Hepatic stellate cell (primary cell): ENCODE measurements at places on chromosomes 1 and 21.

DNA sequence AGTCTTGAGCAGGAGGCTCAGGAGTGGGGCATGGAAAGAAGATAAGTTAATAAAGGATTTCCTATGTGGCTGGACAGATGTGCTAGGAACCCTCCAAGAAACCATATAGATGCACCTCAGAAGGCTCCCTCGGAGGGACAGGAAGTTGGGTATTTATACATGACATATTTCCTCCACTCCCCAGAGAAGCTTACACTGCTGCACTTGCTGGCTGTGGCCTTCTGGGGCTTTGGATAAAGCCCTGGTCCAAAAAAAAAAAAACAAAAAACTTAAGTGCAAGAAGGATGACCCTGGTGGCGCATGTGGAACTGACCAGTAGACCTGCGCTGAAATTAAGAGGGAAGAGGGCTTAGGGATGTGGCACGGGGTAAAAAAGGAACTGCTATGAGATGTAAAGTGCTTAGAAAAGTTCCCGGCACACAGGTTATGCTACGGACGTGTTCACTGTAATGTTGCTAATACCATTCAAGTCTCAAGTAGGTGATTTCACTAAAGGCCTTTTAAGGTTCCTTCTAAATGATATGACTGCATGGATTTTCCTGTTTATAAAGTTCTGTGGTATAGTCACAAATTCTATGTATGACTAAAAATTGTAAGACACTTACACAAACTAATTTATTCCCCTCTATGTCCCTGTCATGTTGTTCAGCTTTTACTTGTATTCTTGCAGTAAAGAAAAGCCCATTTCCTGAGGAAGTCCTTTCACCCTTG, 253.6 kb downstream of the HMCN1 start:
- no peak for DNase-seq

DNA sequence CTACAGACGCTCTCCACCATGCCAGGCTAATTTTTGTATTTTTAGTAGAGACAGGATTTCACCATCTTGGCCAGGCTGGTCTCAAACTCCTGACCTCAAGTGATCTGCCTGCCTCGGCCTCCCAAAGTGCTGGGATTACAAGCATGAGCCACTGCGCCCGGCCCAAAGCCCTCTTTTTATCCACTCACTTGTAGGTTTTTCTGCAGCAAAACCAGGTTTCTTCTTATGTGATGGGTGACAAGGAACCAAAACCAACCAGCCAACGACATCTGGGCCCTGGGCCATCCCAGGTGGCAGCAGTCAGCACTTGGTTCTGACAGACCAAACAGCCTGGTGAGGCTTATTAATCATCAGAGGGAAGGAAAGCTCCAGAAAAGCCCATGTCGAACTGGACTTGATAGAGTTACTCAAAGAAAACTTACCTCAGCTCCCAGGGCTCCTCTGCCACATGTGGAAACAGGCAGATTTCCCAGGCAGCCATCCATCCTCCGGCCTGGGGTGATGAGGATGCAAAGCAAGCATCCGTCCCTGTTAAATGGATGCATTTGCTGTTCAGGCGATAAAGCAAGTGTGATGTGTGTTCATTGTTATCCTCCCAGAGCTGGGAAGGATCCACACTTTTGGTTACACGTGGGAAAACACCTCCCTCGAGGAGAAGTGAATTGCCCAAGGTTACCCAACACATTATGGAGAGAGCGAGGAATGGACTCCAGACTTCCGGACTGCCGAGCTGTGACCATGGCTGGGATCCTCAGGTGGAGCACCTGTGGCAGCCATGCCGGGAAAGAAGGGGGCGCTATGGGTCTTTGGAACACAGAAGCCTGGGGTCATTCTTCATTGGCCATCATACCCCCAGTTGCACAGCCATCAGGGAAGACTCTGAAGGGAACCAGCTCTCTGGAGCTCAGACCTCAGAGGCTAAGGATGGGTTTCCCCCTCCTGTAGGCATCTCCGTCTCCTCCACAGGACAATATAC, 118.8 kb downstream of the HUNK start:
- no peak for DNase-seq

DNA sequence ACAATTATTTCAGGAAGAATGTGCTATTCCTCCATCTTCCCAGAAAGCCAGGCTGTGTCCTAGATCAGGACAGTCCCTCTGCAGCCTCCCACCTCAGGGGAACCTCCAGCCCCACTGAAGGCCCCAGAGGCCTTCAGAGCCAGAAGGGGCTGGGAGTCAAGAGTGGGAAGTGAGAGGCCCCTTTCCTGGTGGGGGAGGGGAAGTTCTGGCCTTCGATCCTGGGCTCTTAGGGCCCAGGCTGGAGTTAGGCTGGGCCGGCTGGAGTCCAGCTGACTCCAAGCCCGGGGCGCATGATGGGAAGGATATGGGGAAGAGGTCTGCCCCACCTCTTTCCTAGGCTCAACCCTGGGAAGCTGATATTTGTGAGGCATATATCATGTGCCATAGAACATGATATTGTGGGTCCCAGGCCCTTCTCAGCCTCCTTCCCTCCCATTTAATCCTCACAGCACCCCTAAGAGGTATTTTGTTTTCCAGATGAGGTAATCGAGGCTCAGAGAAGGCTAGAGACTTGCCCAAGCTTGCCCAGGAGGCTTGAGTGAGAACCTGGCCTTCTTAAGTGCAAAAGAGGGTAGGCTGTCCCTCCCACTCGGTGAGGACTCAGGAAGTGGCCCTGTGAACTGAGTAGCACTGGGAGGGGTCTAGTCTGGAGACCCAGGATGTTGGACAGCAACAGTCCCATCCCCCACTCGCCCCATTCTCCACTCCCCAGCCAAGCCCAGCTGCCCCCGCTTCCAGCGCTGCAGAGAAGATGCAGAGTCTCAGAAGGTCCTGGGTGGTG, 18.6 kb upstream of the HSPG2 start:
- no peak for DNase-seq

- DNase-seq: no peak
Observed at GRCh38 chr1:178323067-178323466, 173.7 kb downstream of the CLEC20A start.

- no peak for DNase-seq
Observed at GRCh38 chr1:14270821-14271220, 327.7 kb upstream of the KAZN start.

- DNase-seq: no peak
Observed at GRCh38 chr1:162011337-162012012, 12.2 kb downstream of the OLFML2B start.

DNA sequence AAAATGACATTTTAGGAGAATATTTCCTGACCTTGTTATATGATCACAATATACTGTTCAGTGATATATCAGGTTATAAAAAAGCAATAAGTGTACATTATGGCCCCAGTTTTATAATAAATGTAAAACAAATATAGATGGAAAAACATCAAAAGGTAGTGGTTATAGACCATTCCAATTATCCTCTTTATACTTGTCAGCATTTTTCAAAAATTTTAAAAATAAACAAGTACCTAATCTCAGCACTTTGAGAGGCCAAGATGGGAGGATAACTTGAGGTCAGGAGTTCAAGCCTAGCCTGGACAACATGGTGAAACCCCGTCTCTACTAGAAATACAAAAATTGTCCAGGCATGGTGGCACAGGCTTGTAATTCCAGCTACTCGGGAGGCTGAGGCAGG, 69.6 kb upstream of the B3GALNT2 start:
- DNase-seq: no peak

- DNase-seq: peak; percentile 87
Observed at GRCh38 chr1:223707256-223708000, 4.9 kb upstream of the CAPN2 start.

DNA sequence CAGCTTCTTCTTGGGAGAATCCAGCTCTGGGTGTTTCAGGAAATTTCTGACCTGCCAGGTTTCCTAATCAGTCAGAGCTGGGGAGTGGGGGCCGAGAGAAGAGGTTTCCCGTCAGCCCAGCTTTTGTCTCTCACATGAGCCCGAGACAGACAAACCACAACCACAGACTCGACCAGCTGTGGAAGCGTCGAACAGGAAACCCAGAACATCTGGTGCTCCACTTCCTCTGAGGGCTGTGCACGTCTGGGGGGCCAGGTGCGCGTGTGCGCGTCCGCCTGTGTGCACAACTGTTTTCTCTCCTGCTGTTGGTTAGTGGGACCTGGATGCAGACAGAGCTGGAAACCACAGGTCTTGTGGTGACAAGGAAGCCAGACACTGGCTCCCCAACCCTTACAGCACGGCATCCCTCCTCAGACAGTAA, 113.0 kb upstream of the SLC25A33 start:
- DNase-seq: no peak

- DNase-seq: no peak
Observed at GRCh38 chr1:26863685-26864077, 732 bp downstream of the SFN start.

GRCh38 chr1:11690397-11691301, 861 bp upstream of the DRAXIN start:
- no peak for DNase-seq

- no peak for DNase-seq
Observed at GRCh38 chr1:111469539-111469938, 4.2 kb upstream of the C1orf162 start.

GRCh38 chr1:214404154-214404553, 123.2 kb downstream of the SMYD2 start:
- DNase-seq: no peak

DNA sequence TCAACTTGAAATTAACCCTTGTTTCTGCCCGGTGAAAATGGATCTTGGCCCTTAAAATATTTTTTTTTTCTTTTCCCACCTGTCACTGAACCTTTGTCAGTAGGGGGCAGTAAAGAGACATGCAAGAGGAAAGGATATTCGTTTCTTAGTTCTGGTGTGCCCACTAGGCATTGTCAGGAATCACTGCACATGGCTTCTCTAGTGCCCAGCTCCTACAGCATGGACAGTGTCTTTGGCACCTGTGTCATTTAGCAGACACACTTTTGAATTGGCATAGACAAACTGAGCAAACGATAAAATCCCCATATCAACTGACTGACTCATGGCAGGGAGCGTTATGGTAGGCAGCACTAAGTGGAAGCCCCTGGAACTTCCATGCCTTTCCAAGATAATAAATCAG, 1048.1 kb downstream of the BRINP3 start:
- no peak for DNase-seq

- DNase-seq: no peak
Observed at GRCh38 chr1:70376196-70376595, 21.7 kb upstream of the ANKRD13C start.

DNA sequence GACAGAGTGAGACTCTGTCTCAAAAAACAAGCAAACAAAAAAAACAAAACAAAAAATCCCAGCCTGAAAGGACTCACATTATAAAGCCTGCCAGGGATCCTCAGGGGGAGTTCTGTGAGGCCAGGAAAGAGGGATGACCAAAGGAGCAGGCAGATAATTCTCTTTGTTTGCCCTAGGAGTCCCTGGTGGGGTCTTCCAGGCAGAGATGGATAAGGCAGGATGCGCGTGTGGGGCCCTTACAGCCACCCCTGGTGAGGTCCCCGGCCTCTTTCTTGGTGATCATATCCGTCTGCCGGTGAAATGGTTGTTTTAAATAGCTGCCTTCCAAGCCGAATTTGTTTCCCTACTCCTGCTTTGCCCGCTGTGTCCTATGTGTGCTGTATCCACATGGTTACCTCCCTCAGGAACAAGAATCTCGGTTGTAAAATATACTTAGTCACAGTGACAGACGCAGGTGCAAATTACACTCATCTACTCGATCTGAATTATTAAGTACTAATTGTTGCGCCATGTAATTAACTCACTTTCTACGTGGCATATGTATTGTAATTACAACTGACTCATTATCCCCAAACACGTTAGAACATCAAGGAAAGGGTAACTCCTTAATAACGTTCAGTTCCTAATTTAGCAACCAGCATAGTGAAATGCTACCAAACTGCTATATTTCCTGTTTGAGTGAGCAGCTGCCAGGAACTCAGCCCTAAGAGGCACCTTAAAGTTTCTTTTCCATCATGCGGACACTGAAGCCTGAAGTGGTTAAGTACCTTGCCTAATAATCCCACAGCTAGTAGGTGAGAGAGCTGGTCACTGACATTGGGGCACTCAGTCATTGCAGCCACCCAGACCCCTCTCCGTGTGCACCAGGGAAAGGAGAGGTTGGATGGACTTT, 106.4 kb downstream of the ZSCAN20 start:
- DNase-seq: no peak

GRCh38 chr21:38352536-38353219, 95.9 kb downstream of the KCNJ15 start:
- DNase-seq: peak; percentile 73

- no peak for DNase-seq
Observed at GRCh38 chr1:192088496-192088895, 69.8 kb upstream of the RGS18 start.

- no peak for DNase-seq
Observed at GRCh38 chr1:208997726-208998312, 585.7 kb upstream of the CAMK1G start.

- no peak for DNase-seq
Observed at GRCh38 chr1:179930867-179931266, 23.7 kb upstream of the CEP350 start.

GRCh38 chr1:163161841-163162240, 40.9 kb downstream of the RGS5 start:
- no peak for DNase-seq

DNA sequence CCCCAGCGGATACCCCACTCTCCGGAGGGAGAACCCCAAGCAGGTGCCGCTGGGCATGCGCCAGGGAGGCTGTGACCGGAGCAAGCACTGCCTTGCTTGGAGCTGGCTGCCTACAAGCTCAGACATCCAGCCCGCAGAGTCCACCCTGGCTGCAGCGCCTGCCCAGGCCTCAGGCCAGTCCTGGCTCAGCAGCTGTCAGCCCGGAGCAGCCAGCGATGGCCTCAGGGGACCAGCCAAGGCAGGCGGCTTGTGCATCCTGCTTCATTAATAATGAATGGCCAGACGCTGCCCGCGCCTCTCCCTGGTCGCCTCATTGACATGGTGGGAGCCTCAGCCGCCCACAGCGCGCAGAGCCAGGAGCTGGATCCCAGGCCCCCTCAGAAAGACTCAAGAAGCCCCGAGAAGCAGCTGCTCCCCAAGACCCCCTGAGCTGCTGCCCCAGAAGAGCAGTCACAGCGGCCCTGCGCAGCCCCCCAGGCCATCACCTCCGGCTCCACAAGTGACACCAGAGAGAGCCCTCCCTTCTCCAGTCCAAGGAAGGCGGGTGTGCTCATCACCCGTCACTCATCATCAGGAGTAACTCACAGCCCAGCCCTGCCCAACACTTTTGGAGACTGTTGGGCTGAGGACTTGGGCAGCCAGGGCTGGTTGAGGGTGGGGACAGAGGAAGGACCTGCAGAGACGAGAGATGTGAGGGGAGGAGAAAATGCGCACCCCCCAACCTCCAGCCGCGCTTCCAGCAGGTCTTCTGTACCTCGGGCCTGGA, 19.6 kb downstream of the KCNAB2 start:
- DNase-seq: no peak

DNA sequence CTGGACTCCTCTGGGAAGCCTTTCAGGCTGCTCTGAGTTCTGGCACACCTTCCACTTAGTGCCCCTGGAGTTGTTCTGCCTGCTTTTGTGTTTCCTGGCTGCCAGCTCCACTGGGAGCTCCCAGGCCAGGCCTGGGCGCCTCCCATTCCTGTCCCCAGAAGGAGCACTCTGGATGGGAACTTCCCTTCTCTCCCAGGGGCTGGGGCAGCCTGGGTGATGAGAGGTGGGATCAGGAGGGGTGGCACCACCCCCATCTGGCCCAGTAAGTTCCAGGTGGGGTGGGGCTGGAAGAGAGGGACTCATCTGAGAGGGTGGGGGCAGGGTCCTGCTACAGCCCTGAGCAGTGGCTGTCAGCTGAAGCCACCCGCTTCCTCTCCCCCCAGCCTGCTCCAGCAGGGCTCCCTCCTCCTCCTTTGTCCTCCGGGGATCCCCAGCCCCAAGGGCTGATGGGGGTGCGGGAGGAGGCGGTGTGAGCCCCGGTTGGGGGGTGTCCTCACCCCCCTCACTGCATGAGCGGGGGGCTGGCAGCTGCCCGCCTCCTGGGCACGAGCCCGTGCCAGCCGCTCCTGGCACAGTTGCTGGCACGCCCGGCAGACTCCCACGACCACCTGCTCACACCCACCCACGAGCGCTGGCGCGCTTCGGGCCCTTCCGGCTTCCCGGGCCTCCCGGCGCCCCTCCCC, 4.7 kb downstream of the FOXO6 start:
- no peak for DNase-seq
